ENCODE measurements at places on chromosomes 13 and 19.

GRCh38 chr13:105740739-105741138 is 794.7 kb downstream of the EFNB2 start:
- DNase-seq, result no peak

- DNase-seq, result no peak
These were observed 54.1 kb downstream of the SLC7A1 start for GRCh38 chr13:29541400-29541799.

DNA sequence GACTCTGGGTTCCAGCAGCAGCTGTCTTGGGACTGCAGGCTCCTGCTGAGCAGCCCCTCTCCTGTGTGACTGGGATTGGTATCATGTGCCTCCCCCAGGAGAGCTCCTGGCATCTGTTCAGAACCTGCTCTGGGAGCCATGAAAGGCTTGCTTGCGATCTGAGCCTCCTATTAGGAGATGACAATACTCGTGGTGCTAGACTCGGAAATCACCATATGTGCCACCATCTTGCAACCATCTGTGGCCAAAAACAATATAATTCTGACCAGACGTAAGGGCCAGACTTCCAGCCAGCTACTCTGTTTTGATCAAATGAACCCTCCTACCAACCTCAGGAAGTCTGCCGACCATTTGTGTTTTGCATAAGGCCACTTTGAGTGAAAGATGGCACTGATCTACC is 484.7 kb downstream of the IRS2 start:
- DNase-seq, result no peak

GRCh38 chr13:40230833-40231266 is 435.6 kb downstream of the FOXO1 start:
- DNase-seq, result no peak

DNA sequence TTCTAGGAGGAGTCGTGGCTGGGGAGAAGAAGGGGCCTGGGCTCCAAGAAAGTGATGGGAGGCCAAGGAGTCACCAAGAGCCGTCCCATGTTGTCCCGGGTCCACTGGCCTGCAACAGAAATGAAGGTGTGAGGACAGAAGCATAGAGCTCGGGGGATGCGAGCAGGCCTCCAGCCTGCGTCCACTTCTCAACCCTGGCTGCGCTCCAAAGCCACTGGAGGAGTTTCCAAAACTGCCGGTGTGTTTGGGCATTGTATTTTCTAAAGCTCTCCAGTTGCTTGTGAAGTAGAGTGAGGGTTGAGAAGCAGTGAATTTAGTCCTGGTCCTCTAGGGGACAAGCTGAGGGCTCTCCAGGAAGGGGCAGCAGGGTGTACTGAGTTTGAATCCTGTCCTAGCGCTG is 13.0 kb downstream of the FFAR2 start:
- no peak for DNase-seq

GRCh38 chr13:51147732-51148131 is 36.7 kb upstream of the C13orf42 start:
- no peak for DNase-seq

DNA sequence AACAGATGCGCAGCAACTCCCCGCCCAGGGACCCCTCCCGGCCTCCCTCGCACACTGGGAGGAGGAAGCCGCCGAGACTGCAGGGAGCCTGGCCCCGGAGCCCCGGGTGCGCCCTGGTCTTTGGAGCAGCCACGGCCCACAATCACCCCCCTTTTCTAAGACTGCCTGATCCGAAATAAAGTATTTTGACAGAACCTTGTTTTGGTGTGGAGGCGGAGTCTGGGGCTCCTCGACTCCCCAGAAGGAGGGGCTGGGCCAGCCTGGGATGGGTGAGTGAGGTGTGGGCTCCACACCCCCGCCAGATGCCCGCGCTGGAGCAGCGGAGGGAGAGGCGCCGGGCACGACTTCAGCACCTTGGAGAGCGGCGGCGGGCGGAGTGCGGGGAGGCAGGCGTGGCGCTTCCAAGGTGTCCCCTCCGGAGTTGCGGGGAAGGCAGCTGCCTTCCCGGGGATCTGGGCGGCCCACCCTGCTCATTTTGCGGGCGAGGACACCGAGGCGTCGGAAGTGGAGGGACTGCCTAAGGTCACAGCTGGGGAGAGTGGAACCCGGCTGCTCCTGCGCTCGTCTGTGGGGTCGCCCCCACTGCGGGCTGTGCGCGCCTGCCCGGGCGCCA is 9.4 kb downstream of the SIRT6 start:
- no peak for DNase-seq

DNA sequence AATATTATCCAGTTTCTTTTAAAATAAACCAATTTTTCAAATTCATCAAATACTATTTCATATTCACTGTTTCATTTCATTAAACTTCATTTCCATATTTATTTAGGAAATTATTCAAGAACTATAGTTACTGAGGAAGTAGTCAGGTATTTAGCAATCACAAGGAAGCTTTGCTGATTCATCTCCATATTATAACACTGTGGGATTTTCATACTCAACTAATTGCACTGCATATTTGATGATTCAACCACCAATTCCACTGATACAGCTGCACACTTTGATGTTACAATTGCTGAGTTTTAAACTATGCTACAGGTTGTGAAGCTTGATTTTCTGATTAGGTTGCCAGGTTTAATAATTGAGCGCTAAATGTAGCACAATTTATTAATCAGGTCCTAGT is 556.8 kb upstream of the SLITRK1 start:
- no peak for DNase-seq

DNA sequence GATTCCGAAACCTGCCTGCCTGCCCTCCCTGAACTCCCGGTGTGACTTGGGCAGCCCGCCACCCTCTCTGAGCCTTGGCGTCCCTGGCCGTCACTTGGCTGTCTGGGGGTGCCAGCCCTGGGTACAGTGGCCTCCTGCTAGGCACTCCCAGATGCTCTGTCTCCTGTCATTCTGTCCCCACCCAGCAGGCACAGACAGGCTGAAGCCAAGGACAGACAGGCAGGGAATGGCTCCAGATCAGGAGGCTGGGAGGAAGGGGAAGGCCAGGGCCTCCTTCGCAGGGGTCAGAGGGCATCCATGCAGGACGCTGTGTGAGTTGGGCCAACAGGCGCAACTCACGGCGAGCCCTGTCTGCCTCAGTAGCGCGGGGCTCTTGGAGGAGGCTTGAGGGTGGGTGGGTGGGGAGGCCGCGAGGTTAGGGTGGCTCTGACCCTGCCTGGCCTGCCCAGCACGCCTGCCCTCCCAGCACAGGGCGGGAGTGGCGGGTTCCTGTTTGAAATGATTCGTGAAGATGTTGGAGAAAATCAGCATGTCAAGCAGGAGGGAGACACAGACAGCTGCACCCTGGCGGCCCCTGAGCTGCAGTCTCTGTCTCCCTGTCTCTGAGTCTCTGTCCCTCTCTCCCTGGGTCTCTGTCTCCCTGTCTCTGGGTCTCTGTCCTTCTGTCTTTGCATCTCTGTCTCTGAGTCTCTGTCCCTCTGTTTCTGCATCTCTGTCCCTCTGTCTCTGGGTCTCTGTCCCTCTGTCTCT is 19.7 kb downstream of the KLHL26 start:
- no peak for DNase-seq

DNA sequence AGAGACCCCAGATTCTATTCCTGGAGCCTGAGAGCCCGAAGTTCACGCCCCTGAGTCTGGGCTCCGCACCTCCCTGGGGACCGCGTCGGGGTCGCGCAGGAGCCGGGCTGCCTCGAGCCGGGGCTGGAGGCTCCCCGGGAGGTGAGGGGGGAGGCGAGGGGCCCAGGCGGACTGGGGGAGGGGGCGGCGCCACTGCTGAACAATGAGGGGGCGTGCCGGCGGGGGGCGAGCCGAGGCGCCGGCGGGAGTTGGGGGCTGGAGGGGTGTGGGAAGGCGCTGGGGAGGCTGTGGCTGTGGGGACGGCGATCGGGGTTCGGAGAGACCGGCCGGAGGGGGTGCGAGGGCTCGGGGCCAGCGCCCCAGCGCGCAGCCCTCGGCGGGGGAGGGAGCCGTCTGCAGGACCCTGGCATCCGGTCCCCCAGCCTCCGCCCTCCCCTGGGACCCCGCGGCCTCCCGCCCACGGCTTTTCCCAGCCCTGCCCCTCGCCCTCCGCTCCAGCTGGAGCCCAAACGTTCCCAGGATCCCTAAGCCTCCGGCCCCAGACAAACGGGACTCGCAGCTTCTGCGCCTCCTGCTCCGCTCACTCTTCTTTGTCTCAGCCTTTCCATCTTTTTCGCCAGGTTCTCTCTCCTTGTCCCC is 922 bp downstream of the PLEKHG2 start:
- no peak for DNase-seq

GRCh38 chr13:100811928-100812327 is 137.3 kb upstream of the TMTC4 start:
- DNase-seq, result no peak
